ENCODE measurements at places on chromosomes 4 and X.

- DNase-seq, result no peak
Observed at GRCh38 chr4:12495211-12495610, 988.9 kb downstream of the RAB28 start.

DNA sequence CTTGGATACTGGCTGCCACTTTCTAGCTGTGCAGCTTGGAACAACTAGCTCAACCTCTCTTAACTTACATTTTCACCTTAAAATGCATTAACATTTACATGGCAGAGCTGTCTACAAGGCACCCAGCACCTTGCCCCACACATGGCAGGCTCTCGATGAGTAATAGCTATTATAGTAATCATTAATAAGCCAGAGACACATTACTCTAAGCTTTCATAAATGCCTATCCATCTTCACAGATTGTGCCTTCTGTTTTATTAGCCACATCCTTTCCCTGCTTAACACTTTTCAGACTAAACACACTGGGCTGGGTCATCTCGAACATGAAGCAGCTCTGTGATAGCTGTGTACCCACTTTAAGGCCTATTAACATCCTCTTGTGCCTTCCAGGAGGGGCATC is 83.8 kb upstream of the UCP1 start:
- DNase-seq, result no peak

DNA sequence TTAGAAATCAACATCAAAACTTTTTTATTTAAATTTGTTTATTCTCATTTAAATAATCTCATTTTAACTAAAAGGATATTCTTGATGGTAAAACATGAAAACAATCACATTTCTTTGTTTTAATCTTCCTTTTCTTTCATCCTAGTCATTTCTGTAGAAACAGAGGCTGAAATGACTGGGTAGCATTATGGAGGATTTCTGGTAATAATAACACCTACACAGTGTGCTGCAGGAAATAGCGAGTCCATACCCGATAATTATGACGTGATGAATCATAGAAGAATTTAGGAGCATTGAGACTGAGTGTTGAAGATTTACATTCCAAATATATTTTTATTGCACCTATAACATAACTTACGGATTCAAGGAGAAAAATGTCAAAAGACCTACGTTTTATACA is 31.4 kb upstream of the BBS12 start:
- DNase-seq, result no peak

DNA sequence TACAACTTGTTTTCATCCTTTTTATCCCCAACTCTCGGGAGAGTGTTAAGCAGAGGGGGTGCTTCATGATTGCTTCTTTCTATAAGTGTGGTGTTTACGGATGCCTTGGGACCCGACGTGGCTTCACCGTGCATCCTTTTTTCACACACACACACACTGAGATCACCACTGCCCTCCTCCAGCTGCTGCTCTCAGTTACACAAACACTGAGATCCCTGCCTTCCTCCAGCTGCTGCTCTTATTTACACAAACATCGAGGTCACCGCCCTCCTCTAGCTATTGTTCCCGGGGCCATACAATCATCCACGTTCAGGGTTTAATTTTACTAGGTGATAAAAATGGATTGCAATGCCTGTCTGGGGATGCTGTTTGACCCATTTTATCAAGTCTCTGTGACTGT is 155.4 kb upstream of the FAM9B start:
- no peak for DNase-seq

GRCh38 chr4:80144676-80145470 is 52.4 kb upstream of the PRDM8 start:
- no peak for DNase-seq

DNA sequence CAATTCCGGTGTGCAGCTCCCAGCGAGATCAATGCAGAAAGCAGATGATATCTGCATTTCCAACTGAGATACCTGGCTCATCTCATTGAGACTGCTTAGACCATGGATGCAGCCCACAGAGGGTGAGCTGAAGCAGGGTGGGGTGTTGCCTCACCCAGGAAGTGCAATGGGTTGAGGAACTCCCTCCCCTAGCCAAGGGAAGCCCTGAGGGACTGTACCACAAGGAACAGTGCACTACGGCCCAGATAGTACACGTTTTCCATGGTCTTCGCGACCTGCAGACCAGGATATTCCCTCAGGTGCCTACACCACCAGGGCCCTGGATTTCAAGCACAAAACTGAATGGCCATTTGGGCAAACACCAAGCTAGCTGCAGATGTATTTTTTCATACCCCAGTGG is 150.0 kb downstream of the TET2 start:
- DNase-seq, result no peak

- DNase-seq, result no peak
Observed at GRCh38 chr4:52244848-52245247, 193.7 kb downstream of the SPATA18 start.

DNA sequence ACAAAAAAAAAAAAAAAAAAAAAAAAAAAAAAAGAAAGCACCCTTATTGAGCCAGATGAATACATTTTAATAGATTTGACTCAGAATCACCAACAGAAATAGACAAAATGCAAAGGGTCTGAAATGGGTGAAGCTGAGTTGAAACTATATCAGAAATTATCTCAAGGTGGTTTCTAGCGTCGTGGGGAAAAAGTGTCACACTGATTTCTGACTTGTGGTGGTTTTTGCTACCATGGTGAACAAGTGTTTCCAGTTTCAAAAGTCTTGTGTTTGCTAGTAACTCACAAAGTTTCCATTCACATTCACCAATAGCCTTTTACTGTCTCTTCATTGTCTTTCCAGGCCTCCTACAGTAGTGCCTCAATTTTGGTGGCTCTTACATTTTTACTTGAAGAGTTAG is 135.5 kb downstream of the ARHGAP24 start:
- no peak for DNase-seq

GRCh38 chrX:46575586-46575985 is 2.0 kb downstream of the CHST7 start:
- DNase-seq, result no peak
